Fibroblast of skin of right biceps (primary cell): ENCODE measurements at places on chromosomes 1 and 21.

DNA sequence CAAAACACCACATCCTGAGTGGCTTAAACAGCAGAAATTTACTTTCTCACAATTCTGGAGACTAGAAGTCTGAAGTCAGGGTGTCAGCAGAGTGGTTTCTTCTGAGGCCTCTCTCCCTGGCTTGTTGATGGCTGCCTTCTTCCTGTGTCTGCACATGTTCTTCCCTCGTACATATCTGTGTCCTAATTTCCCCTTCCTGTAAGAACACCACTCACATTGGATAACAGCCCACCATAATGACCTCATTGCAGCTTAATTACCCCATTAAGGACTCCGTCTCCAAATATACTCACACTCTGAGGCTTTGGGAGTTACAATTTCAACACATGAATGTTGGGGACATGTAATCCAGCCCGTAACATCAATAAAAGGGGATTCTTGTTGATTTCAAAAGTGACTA, 23.4 kb downstream of the C8A start:
- DNase-seq = peak; percentile 64

GRCh38 chr21:33362044-33362555, 37.3 kb downstream of the IFNAR1 start:
- no peak for DNase-seq

DNA sequence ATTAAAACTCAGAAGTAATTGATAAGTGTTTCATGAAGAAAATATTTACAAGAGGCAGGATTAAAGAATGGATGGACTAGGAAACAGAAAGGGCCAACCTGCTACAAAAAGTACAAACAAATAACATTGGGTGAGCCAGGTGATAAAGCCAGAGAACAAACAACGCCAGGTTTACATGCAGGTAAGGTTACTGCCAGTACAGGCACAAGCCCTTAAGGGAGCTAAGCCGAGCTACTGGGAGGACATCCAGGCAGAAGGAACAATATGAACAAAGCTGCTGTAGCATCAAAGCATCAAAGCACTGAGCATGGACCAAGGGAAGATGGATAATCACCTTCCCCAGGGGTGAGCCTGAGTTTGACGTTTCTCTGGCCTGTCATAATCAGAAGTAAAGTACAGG, 380.7 kb downstream of the SEC16B start:
- no peak for DNase-seq

- no peak for DNase-seq
Observed at GRCh38 chr21:43956019-43956669, 56.0 kb upstream of the TRAPPC10 start.

DNA sequence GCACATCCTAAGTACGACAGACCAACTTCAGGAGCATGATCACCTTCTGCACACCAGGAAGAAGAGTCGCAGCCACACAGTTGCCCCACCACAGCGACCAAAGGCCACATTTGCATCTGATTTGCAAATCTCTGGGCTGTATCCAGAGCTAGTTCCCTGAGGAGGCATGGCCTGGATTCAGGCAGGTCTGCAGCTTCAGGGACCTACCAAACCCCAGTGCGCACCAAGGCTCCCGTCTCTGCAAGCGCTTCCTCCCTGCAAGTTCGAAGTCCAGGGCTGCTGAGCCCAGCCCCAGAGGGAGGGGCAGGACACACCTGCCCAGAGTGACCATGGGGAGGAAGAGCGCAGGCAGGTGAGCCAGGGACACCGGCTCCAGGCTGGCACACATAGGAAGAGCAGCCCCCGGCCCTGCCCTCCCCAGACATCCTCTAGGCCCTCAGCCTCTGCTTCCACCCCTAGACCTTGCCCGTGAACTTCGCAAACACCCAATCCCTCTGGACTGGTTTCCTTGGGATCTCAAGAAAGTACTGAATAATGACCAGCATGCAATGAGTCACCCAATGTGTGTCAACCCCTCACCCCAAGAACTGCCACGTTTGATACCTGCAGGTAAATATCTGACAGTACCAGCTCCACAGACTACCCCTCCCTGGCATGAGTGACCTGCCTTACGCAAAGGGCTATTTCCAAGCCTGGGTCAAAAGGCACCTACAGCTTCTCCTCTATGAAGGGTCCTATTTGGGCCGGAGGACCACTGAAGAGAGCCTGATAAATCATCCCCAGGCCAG, 36.8 kb downstream of the CASZ1 start:
- DNase-seq = no peak

GRCh38 chr1:35172022-35172421, 20.9 kb downstream of the SFPQ start:
- no peak for DNase-seq

DNA sequence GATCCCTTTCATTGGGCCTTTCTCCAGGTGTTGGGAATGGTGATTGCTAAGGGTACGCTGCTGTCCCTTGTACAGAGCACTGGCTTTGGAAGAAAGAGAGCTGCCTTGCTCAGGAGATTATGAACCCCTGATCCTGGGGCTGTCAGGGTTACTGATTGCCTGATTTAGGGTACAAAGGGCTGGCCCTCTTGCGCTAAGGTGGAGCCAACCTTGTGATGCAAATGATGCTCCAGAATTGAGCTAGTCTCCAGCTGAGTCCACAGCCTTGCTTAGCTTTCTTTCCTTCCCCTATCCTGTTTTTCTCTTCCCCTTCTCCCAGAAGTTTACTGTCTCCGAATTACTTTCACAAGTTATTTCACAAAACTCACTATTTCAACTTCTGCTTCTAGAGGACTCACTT, 334.7 kb downstream of the AMY1C start:
- DNase-seq = no peak

- no peak for DNase-seq
Observed at GRCh38 chr1:87202922-87203655, 125.6 kb upstream of the LMO4 start.

DNA sequence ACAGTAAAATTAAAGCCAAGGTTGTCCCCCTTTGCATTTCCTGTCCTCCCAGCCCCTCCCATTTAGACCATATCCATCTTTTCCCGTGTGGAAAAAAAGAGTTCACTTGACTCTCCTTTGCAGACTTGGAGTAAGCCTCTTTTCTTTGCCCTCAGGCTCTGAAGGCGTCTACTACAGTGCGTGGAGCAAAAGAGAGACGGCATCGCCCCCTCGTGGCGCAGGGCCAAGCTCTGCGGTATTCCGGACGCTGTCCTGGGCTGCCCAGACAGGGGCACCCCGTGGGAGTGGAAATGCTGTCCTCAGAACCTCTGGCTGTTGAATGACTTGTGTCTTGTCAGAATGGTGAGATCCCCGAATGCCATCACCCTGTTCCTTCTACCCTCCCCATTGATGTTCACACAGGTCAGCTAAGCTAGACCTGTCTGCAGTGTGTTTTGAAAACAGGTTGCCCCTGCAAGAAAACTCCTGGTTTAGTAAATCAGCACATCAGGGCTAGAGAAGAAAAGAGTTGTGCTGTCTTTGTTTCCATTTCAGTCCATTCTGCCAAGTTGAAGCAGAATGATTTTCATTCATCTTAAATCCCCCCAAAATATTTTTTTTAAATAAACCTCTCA, 12.3 kb upstream of the GJA8 start:
- DNase-seq = peak; percentile 39

DNA sequence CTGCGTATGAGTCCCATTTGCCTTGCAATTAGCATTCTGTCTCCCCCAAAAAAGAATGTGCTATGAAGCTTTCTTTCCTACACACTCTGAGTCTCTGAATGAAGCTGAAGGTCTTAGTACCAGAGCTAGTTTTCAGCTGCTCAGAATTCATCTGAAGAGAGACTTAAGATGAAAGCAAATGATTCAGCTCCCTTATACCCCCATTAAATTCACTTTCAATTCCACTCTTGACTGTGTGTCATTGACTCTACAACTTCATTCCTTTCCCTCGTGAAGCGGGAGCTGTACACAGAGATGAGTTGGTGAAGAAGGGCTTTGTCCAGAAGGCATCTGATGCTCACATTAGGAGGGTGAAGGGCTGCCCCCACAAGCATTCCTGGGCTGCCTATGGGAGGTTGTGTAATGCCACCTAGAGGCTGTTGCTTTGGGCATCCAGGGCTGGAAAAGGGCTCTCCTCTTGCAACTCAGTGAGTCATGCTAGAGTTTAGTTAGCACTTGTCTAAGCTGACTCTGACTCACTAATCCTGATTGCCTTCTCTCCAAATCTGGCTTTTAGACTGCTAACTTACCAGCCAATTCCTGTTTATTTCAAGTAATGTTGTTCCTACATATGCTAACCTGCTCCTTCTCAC, 1.8 kb downstream of the SPRR1B start:
- DNase-seq = peak; percentile 40

GRCh38 chr1:63731117-63732043, 42.4 kb upstream of the ROR1 start:
- peak; percentile 93 for DNase-seq
